ENCODE measurements at places on chromosomes 16 and 17. TPM values are rescaled to one million over a fixed set of nuclear protein-coding genes. Genes with fewer than 3 reads are reported as not detected.
A peak's percentile ranks its signal among the peaks of the same experiment; 100 is the strongest.

- no peak for DNase-seq
These were observed 32.0 kb upstream of the MRPS23 start for GRCh38 chr17:57881783-57882351.

DNA sequence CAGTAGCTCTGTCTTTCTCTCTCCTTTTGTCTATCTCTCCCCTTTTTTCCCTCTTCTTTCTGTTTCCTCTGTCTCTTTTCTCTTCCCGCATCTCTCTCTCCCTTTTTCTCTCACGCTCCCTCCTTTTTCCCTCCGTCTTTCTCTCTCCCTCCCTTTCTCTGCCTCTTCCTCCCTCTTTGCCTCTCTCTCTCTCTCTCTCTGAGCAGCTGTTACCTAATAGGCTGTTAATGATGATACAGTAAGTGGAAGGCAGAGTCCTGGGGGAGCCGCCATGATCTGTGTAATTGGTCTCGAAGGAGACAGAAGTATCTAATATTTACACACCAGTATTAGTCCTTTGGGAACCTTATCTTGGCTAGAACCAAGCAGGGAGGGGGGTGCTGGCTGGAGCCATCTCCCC, 136.1 kb upstream of the CIBAR2 start:
- no peak for DNase-seq

DNA sequence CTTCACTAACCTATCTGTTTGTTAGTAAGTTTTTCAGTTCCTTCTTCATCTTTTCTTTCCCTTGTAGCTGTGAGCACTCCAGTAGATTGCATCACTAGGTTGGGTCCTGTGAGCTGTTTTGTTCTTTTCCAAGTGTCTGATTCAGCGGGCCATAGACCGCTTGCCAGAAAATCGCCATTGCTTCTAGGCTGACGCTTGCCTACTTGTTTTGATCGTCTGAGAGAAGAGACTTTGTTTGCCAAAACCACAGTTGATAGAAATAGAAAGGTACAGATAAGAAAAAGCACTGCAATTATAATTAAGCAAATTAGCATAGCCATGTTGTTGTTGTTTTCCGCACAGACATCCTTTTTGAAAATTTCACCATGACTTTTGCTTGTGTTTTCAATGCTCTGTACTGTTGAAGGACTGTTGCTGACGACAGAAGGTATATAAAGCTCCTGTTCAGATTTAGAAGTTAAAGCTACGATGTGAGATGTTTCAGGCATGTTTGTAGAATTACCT, 3.1 kb downstream of the EVI2A start:
- peak; percentile 28 for DNase-seq

DNA sequence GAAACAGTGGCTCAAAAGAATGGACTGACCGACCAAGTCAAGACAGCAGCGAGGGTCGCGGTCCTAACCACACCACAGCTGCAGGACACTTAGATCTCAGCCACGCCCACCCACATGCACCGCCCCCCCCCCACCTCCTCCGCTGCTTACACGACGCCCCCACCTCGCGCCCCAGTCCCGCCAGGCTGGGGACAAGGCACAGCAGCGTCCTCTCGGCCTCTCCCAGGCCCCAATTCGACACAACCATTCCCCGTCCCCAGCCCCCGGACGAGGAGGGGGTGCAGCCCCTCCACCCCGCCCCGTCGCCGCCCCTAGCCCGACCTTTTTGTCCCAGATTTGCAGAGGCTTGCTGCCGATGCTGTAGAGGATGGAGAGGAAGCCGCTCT, 477 bp downstream of the CFAP20 start:
- DNase-seq: no peak

Gene KCNJ18
- total RNA-seq: not detected
